ENCODE measurements at places on chromosomes 11 and 22. TPM values are rescaled to one million over a fixed set of nuclear protein-coding genes. Genes with fewer than 3 reads are reported as not detected.

DNA sequence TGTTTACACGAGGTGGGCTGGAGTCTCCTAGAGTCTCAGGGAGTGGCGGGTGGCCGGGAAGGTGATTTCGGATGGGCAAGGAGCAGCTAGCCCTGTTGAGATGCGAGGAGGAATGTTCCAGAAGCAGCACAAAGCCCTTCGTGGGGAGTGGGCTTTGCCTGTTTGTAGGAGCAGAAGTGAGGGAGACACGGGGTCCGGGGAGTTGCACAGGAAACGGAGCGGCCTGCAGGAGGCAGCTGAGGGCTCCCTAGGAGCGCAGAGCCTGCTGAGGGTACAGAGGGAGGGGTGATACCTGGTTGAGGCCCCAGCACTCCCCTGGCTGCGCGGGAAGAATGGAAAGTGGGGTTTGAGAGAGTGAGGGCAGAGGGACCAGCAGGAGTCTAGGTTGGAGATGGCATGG is 847.2 kb downstream of the TBC1D22A start:
- DNase-seq, result no peak

- no peak for DNase-seq
Observed at GRCh38 chr11:4577761-4578160, 3.8 kb upstream of the OR52I2 start.

DNA sequence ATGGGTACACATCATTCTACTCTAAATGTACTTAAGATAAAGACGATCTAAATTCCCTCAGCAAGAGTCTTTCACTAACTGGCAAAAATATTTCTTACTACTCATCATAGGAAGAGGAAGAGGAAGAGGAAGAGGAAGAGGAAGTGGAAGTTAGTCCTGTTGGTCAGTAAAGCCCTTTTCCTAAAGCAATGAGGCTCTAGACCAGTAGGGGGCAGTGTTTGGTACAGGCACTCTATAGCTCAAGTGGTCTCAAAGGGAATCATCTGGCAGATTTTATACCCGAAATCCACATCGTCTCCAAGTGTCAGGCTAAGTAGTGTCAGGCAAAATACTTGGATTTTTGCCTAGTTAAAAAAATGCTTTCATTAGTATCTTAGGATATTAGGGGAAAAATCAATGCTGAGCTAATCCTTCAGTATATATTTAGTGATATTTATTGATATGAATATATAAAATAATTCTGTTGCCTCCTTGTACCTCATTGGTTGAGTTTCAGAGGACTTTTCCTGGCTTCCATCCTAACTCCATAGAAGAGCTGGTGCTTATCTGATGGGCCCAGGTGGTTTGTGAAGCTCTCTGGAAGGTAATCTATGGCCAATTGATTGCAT is 7.7 kb downstream of the BLID start:
- no peak for DNase-seq

- DNase-seq, result no peak
Observed at GRCh38 chr11:83612891-83613766, 327.0 kb upstream of the CCDC90B start.

DNA sequence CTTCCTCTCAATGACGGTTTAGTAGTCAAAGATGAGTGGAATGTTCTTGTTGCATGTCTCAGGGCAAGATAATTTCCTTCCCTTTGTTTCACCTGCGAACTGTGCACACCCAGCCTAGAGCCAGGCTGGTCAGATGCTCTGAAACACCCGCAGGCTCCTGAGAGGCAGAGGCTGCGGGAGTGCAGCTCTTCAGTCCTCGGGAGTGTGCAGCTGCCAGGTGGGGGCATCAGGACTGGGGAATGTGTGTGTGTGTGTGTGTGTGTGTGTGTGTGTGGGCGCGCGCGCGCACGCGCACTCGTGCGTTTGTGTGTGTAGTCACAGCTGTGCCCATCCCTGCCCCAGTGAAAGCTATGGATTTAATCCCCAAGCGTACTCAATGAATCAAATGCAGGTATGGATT is 136.2 kb upstream of the NTM start:
- no peak for DNase-seq

- DNase-seq, result no peak
Observed at GRCh38 chr11:15941206-15941770, 415.1 kb downstream of the SOX6 start.

GRCh38 chr11:107564877-107565218 is 687 bp downstream of the ALKBH8 start:
- no peak for DNase-seq

GRCh38 chr11:109350091-109350490 is 71.9 kb upstream of the C11orf87 start:
- no peak for DNase-seq

DNA sequence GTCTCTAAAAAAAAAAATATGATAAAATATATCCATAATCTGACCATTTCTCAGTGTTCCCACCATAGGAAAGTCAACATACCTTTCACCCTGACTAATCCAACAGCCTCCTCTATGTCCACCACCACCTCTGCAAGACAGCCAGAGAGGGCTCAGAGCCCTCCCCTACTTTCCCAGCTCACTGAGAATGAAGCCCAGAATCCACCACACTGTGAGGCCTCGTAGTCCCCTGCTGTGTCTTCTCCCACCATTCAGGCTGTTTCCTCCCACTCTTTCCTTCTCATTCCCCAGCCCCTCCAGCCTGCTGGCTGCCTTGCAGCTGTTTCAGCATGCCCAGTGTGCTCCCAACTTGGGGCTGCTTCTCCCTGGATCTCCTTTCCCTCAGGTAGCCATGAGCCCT is 27.0 kb downstream of the SGSM3 start:
- DNase-seq, result no peak

DNA sequence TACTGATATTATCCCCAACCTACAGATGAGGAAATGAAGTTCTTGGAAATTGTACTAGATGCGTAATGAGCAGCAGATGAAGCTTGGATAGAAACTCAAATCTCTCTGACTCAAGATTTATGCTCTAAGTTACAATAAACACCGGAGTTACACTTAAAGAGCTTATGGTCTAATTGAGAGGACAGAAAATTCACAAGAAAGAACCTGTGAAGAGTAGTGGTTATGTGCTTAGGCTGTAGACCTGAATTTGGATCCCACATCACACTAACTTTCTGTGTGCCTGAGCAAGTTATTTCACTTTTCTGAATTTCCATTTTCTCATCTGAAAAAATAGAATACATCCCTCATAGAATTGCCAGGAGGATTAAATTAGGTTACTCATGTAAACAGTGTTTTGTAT is 58.5 kb downstream of the FLI1 start:
- no peak for DNase-seq

DNA sequence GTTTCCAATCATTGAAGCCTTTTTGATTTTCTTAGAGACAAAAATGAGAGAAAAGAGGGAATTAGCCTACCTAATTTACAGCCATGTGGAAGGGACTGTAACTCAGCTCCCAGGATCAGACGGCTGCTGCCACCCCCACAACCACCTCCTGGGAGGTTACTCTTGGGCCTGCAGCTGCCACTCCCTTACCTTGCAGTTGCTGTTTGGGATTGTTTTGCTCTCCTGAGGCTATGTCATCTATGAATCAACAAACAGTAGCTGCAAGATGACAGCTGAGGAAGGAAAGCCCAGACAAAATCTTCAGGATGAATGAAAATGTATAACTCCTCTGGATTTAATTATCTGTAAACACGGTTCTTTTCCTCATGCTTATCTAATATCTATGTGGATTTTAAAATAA is 28.0 kb upstream of the ZC3H12C start:
- DNase-seq, result no peak

DNA sequence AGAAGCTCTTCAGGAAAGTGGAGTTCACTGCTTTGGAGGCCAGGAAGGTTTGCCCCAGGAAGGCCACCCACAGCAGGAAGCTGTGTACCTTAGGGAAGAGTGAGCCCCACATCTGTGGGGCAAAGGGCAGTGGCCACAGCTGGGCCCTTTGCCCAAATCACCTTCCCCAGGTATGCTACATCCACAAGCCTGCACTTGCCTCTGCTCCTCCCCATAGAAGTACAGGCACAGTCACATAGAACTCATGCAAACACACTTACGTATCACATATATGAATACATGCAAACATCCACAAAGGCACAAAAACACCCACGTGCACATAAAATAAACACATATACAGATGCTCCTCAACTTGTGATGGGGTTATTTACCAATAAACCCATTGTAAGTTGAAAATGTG is 2.1 kb downstream of the TRIM29 start:
- DNase-seq, result peak; percentile 69

- no peak for DNase-seq
Observed at GRCh38 chr22:25018009-25018408, 65.5 kb downstream of the KIAA1671 start.

DNA sequence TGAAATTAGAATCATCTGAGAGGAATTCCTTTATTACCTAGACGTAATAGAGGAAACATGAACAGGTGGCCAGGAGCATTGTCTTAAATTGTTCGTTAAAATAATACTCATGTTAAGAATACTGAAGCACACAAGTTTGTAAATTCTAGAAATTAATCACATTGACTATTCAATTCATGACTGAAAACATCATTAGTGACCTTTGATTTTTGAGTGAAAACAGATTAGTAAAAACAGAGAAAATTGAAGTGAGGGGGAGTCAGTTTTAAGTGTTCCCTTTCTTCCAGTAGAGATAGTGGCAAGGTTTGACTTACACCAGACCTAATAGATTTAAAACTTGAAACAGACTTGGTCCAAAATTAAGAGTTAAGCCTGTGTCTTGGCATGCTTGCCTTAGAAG is 1.4 kb downstream of the ZFP91 start:
- no peak for DNase-seq

- DNase-seq, result no peak
Observed at GRCh38 chr11:131549099-131549498, 178.7 kb downstream of the NTM start.

DNA sequence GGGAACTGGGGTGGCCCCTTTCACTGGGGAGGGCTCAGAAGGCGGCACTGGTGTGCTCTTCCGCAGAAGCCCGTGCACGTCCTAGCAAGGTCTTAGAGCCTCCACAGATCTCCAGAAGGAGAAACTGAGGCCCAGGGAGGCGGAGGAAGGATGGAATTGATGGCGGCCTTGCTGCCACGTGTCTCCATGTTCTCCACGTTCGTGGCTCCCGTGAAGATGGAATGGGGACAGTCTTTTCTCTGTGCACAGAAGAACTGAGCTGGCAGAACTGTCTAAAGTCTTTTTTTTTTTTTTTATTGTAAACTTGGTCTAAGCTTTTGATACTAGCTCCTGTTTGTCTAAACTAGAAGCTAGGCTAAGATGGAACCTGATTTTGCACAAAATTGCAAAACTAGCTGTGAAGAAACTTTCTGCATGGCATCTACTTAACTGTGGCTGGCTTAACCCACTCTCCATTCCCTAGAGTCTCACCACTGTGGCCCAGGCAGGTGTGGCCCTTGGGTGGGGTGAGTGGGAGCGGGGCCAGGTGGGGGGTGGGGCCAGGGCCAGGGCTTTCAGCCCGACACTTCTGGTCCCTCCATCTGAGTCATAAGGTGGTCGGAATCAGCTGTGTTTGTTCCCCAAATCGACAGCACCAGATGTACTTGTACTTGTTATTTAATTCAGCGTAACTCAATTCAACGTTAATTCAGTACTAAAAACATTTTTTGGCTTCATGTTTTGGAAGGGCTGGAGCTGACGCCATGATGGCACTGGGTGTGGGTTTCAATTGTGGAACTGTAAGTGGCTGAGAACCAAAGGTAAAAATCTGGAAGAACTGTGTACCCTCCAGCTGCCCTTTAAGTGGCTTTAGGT is 120.7 kb downstream of the MPPED1 start:
- DNase-seq, result no peak

GRCh38 chr11:34356913-34357700 is 703 bp downstream of the ABTB2 start:
- DNase-seq, result peak; percentile 67

DNA sequence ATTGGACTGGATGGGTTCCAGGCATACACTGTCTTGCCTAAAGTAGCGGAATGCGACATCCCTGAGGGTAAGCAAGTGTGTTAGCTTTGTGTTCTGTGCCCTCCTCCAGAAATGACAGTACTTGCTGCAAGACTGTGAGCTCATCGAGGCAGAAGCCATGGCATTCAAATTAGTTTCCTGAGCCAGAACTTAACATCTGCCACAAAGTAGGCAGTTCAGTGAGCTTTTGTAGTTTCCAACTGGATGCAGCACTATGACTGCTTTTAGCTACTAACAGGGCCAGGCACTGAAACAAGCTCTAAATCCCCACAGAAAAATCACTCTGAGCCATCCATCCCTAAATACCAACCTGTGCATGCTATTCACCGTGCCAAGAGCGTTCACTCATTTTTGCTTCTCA is 1.2 kb upstream of the FAR1 start:
- DNase-seq, result no peak

DNA sequence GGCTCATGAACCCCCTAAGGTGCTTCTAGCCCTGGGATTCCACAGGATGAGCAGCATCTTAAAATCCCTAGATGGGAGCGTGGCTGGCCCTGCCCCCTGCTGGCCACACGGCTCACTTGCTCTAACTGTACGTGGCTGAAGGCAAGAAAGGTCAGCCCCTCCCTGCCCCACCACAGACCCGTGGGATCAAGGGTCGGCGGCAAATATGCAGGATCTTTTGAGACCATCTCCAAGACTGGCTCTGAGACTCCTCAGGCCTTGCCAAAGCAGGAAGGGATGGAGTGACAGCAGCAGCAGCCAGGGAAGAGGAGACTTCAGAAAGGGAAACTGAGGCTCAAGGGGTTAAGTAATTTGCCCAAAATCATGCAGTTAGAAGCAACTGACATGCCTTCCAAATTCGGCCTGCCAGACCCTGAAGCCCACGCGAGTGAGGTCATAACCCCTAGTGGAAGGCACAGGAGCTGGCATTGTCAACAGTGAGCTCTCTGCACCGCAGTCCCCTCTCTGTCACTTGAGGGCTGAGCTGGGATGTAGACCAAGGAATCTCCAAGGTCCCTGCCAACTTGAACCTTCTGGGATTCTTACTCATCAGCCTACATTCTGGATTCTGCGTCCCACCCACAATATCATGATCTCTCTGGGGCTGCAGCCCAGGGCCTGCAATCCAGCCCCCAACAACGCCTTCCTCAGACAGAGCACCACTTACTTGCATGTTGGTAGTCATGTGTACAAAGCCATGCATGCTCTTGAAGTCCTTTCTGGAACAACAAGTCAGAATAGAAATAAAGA is 31.4 kb downstream of the CREB3L1 start:
- DNase-seq, result peak; percentile 77

- DNase-seq, result no peak
Observed at GRCh38 chr22:35630891-35631290, 13.8 kb upstream of the MB start.

GRCh38 chr11:86174101-86175046 is 70.2 kb upstream of the EED start:
- peak; percentile 67 for DNase-seq

- no peak for DNase-seq
Observed at GRCh38 chr11:110199184-110199981, 97.0 kb downstream of the RDX start.

GRCh38 chr11:88179971-88180629 is 4.9 kb upstream of the RAB38 start:
- DNase-seq, result no peak

- no peak for DNase-seq
Observed at GRCh38 chr11:70212227-70212811, 9.2 kb downstream of the FADD start.

- no peak for DNase-seq
Observed at GRCh38 chr22:40432157-40432556, 61.8 kb downstream of the SGSM3 start.

C22orf31 gene
- total RNA-seq, result not detected

TIMP3 gene
- total RNA-seq, result 279 TPM

P2RX6 gene
- 5.7 TPM for total RNA-seq

FXYD6 gene
- total RNA-seq, result 41.8 TPM

CARD18 gene
- total RNA-seq, result not detected

NRXN2 gene
- total RNA-seq, result 11.6 TPM

BTBD18 gene
- not detected for total RNA-seq

KRTAP5-10 gene
- total RNA-seq, result 2.9 TPM

ARSA gene
- total RNA-seq, result 61.9 TPM

CRYBB1 gene
- not detected for total RNA-seq

OR51B4 gene
- 0.42 TPM for total RNA-seq

POLDIP3 gene
- total RNA-seq, result 64.9 TPM

TYR gene
- total RNA-seq, result not detected

FXYD2 gene
- 1.6 TPM for total RNA-seq

Measured in ureter (tissue), 1 donor.